Stimulated activated CD4-positive, alpha-beta T cell treated with anti-CD3 and anti-CD28 coated beads, Interleukin-1b, Interleukin-23, amount 100 ng/mL, for 1 hour (primary cell): ENCODE measurements at places on chromosomes 7 and 10.

GRCh38 chr7:116161728-116162127 is 48.6 kb upstream of the TES start:
- DNase-seq, result no peak

GRCh38 chr7:74584160-74584954 is 73.2 kb upstream of the GTF2I start:
- DNase-seq, result no peak

GRCh38 chr10:114709984-114710383 is 51.9 kb upstream of the ABLIM1 start:
- no peak for DNase-seq

DNA sequence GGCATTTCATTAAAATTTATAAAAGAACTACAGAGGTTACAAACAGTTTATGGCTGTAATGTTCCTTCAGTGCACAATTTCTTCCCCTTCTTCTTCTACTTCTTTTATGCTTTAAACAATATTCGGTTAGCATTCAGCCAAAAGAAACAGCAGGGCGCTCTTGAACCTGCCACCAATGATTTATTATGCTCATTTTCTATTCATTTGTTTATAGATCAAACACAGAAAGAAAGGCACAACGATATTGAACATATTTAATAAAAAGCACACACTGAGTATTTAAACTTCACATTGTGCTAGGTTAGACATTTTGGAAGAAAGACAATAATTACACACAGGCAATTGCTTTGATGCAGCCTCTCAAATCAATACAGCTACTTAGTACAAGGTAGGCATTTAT is 1025.8 kb upstream of the LRRN3 start:
- no peak for DNase-seq

GRCh38 chr7:498678-499641 is 20.7 kb downstream of the PDGFA start:
- DNase-seq, result no peak

DNA sequence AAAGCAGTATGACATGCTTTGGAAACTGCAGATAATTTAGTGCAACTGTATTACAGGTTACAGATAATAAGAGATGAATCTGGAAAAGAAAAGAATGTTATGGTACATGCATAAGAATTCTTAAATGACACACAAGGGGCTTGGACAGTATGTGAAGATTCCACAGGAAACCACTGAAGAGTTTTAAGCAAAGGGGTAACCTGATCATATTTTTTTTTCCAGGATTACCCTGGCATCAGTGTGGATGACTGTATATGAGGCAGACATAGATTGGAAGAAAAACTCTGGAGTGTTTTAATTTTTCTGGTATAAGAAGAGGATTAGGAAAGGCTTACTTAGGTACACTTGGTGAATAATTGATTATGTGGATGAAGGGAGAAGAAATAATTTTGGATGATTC is 8.1 kb downstream of the TFPI2 start:
- DNase-seq, result no peak

- DNase-seq, result no peak
These were observed 8.1 kb upstream of the GRID1 start for GRCh38 chr10:86374664-86375063.

DNA sequence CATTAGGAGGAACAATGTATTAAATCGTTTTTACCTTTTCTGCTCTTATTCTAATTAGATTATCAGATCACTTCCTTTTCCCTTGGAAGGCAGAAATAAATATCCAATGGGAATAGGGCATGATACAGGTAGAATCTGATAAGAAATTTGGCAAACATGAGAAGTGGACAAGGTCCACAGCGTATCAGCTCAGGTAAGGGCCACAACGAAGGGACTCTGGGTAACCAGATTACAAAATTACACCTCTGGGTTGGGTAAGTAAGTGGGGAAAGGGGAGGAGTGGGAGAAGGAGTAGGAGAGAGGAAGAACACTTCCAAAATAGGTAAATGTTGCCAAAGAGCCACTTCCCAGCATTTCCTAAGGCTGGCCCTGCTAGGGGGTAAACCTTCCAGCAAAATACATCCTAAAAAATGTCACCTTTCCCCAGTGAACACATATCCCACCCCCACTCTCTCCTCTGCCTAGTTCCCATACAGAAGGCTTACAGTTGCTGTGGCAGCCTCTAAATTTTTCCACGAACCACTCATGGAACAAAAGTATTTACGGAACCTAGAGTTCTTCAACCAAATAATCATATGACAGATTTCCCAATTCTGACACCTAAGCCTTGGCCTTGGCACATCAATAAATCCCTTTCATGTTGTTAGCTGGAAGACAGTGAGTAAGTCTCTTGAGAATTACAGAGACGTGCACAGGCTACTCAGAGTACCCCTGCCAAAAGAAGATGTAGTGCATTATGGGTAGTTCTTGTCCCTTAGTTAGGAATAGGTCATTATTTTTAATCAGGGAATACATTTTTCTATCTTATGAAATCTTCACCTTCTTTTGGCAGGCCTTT is 51.5 kb upstream of the DLX6 start:
- no peak for DNase-seq

- DNase-seq, result no peak
These were observed 113.9 kb downstream of the CYTH3 start for GRCh38 chr7:6158424-6159096.

- DNase-seq, result no peak
These were observed 64.6 kb downstream of the KLF6 start for GRCh38 chr10:3720228-3721019.
